Activated CD8-positive, alpha-beta memory T cell treated with anti-CD3 and anti-CD28 coated beads for 4 hours (primary cell): ENCODE measurements at places on chromosomes 11 and 22.

GRCh38 chr11:42657169-42657568 is 654.6 kb upstream of the API5 start:
- no peak for DNase-seq

DNA sequence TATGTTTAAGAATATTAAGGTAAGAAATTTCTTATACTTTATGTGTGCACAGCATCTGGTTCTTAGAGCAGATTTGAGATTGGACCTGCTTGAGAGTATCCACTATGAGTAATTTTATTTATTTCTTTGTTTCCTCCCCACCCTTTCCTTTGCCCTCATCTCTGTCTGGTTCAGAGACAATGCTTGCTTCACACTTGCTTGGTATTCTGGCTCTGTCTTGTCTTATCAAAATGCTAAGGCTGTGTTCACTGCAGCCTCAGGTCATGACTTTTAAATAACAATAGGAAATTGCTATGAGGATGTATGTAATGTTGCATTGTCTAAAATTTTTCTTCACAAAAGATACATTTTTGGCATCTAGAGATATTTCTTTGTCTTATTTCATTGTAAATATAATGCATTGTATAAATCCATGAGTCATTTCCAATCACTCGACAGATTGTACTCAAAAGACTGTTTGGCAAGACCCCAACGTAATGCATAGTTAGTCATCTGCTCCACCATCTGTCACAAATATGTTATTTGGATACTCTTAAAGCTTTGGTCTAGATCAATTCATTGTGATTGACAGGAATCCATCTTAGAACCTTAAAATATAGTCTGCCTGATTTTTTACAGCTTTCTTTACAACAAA is 395.7 kb downstream of the AASDHPPT start:
- no peak for DNase-seq

DNA sequence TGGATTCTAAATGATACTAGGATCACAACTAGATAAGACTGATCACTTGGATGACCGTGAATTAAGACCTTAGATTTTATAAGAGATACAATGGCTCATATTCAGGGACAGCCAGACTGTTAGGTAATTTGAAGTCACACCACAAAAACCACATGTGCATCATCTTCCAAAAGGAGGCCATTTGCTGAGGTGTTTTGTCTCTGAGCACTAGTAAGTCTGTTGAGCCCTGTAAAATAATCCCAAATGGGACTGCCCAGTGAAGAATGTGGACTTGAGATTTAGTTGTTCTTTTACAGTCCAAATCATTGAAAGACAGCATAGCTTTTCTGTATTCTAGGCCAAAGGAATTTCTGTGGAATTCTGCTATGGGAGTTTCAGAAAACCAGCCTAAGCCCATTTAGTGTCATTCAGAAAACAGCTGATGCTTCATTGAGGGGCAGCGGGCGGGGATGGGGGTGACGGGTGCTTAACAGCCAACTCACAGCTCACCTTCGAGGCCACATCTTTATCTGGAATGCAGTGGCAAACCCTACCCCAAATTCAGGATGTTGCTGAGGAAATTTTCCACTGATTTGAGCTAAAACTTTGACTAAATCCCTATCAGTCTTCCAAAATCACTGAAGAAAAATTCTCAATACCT is 80.1 kb upstream of the BIRC3 start:
- no peak for DNase-seq

GRCh38 chr11:121869478-121869877 is 246.5 kb downstream of the BLID start:
- DNase-seq, result no peak

GRCh38 chr11:121575250-121575962 is 122.6 kb upstream of the SORL1-AS1 start:
- DNase-seq, result no peak

GRCh38 chr22:46958191-46958590 is 195.7 kb downstream of the TBC1D22A start:
- no peak for DNase-seq

DNA sequence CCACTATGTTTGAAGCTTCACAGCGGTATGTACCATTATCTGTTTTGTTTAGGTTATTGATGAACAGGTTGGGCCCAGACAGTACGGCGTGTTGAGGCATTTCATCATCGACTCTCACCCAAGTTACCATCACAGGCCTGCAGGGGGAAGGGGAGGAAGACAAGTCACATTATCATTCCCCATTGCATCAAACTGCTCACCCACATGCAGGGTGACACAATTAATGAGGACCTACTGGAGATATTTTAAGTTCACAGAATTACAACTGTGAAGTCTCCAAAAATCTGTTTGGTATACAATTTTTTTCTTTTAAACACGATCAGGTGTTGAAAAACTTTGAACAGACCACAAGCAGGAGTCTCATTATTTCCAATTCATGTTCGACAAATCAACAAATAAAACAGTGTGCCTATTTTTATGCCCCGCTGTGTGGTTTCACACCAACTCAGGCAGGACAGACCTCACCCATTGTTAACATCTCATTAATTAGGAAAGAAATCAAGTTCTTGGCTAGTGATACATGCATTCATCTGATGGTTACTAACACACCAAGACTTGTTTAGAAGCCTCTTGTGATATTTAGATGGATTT is 289.5 kb downstream of the CADM1 start:
- DNase-seq, result no peak

- no peak for DNase-seq
Measured at GRCh38 chr11:126415128-126415527, 59.6 kb downstream of the ST3GAL4 start.

- DNase-seq, result no peak
Measured at GRCh38 chr22:37552524-37553163, 7.6 kb upstream of the CDC42EP1 start.

DNA sequence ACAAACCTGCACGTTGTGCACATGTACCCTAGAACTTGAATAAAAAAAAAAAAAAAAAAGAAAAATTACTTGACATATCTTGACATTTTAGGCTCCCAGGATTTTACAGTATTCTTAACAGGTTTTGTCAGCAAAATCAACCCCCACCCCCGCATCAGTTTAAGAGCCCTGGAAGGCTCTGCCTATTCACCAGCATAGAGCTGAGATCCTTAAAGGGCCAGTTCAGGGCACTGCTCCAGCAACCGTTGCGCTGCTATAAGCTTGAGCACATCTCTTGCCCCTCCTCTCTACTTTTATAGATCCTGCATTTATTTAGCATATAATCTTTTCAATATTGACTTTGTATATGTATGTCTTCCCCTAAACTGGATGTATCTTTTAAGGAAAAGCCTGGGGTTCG is 697 bp upstream of the PAFAH1B2 start:
- DNase-seq, result no peak

DNA sequence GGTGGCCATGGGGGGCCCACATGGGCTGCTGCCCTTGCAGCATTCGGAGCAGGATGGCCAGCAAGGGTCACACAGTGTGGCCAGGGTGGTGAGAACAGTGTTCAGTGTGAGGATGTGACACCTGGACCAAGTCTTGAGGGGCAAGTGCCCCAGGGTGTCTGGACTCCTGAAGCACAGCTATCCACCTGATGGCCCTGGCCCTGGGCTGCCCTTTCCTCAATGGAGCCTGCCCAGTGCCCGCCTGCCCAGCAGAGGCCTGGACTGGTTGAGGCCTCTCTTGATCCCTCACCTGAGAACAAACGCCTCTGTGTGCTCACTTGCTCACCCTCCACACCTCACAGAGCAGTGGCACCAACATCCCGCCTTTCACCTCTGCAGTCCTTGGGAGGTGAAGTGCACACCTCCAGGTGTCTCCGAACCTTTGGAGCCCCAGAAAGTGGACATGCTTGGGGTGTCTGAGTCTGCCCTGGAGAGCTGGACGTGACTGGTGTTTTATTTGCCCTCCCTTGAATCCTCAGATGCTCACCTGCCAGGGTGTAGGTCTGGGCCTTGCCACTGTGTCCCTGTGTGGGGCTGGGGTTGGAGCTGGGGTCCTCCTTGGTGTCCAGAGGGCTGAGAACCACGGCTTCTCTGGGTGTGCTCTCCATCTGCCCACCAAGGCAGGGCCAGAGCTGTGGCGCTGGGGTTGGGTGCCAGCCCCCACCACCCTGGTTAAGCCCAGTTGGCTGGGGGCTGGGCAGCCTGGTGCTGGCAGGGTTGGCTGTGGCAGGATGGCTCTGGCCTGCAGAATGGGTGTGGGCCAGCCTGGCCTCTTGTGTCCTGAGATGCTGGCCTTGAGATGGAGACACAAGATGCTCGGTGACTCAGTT is 3.8 kb upstream of the MUC2 start:
- no peak for DNase-seq

DNA sequence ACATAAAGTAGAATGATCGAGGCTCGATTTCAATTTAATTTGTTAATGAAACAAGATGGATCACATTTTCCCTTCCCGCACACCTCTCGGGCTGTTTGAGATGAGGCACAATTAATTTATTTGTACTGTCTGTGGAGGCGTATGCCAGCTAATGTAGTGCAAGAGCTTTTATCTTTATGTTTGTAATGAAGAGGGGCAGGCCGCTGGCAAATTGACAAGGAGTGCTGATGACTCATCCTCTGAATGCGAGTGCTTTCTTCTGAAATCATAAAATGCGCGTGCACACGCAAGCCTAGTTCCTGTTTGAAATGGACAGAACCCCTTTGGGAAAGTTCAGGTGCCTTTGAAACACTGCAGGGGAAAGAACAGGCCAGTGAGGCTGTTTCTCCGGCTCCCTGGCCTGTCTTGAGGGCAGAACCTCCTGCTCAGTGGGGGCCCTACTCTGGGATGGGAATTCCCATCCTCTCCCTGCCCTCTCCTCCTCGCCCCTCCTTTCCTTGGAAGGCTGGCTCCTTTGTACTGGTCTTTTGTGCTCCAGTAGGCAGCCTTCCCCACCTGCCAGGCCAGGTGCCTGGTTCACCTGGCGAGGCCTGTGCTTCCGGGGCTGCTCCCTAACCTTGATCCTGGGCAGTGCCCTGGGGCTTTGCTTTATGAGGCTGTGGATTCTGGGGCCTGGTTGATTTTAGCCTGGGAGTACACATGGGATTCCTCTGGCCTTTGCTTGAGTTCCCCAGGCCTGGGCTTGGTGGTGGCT is 50.3 kb downstream of the TEAD1 start:
- no peak for DNase-seq

DNA sequence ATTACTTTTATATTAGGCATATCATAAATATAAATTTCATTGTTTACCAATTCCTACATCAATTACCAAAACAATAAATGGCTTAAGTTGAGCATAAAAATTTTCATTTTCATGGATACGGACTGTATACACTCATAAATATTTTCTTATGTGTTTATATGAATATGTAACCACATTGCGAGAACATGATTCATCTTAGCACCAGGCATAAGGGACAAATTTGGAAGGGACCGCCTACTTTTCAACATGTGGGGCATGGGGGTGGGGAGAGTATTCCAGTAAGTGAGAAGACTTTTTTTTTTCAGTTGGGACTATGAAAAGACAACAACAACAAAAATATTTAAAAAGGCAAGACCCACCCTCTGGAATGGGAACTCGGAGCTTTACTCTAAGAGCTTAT is 296.1 kb downstream of the RAB38 start:
- DNase-seq, result no peak

DNA sequence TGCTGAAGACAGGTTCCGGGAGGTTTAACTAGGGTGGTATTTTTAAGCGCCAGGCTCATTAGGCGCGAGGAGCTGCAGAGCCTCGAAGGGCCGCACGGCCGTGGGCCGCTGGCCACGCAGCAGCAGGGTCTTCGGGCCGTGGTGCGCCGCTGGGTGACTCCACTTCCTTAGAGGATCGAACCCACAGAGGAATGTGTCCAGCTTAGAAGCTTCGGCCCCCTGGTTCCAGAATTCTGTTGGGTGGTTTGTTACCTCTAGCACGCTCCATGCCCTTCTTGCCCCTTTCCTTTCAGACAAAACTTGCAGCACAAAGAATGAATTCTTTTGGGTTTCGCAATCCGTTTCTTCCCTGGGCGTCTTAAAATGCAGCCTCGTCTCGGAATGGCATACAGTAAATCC is 773 bp upstream of the PATL1 start:
- DNase-seq, result no peak

DNA sequence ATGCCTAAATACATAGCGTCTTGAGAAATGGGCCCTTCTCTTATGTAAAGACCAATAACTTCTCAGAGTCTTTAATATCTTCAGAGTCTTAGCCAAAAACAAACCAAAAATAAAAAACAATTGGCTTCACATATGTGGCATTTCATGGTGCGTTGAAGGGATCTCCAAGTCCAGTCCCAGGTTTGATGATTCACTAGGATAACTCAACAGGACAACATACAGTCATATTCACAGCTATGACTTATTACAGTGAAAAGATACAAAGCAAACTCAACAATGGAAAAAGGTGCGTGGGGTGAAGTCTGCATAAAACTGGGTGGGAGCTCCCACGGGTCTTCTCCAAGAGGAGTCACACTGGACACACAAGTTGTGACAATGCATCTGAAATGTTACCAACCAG is 12.6 kb downstream of the SYTL2 start:
- DNase-seq, result no peak
